ENCODE measurements at places on chromosomes 5 and 9.

GRCh38 chr5:151107738-151108520 is 27.1 kb upstream of the TNIP1 start:
- DNase-seq: no peak

DNA sequence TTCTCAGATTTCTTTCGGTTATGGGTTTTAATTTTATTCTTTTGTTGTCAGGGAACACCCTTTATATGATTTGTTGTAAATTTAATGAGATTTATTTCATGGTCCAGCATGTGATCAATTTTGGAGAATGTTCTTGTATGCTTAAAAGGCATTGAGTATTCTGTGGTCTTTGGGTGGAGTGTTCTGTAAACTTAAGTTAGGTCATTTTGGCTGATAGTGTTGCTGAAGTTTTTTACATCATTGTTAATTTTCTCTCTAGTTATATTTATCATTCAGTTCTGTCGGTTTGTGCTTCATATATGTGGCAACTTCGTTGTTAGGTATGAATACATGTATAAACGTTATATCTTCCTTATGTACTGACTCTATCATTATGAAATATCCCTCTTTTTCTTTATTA is 55.5 kb downstream of the NIPBL start:
- DNase-seq: no peak

GRCh38 chr5:158397278-158397677 is 538.3 kb upstream of the CLINT1 start:
- DNase-seq: no peak

DNA sequence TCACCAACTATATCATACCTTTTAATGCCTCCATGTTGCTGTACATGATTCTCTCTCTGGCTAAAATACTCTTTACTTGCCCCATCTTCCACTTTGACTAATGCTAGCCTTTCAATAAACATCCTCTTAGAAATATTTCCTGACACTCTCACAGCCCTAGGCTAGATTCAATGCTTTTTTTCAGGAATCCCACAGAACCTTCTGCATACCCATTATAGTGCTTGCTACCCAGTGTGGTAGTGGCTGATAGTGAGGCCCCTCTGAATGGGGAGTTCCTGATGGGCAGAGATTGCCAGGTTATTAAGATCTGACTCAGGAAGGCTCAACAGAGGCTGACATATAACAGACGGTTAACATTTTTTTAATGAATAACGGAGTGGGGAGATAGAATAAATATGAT is 11.6 kb downstream of the SSBP2 start:
- no peak for DNase-seq
